ENCODE measurements at places on chromosomes 11 and 22. TPM values are rescaled to one million over a fixed set of nuclear protein-coding genes. Genes with fewer than 3 reads are reported as not detected.

DNA sequence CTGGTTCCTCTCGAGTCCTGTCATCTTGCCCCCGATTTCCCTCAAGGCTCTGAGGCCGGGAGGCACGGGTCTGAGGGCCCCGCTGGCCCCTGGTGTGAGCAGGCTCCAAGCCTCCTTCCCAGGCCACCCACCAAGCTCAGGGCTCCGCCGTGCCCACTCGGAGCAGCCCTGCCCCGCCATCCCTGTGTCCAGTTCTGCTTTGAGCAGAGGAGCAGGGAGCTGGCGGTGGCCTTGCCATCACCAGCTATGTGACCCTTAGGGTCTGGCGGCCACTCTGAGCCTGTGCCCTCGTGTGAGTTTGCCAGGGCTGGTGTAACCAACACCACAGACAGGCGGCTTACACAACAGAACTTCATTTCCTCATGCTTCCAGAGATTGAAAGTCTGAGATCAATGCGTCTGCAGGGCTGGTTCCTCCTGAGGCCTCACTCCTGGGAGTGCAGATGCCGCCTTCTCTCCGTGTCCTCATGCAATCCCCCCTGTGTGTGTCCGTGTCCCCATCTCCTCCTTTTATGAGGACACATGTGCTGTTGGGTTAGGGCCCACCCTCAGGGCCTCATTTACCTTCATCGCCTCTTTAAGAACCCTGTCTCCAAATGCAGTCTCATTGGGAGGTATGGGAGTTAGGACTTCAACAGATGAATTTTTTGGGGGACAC is 36.5 kb upstream of the CELSR1 start:
- DNase-seq, result no peak
- no peaks in the 10 kb centered on the region for H3K27me3 ChIP-seq
- H3K4me1 ChIP-seq, result peaks cover 15% of the 10 kb centered on the region
- H3K4me3 ChIP-seq, result no peak overlapping the region
- no peak overlapping the region for H3K27ac ChIP-seq
- peaks cover 2% of the 10 kb centered on the region for H3K36me3 ChIP-seq

DNA sequence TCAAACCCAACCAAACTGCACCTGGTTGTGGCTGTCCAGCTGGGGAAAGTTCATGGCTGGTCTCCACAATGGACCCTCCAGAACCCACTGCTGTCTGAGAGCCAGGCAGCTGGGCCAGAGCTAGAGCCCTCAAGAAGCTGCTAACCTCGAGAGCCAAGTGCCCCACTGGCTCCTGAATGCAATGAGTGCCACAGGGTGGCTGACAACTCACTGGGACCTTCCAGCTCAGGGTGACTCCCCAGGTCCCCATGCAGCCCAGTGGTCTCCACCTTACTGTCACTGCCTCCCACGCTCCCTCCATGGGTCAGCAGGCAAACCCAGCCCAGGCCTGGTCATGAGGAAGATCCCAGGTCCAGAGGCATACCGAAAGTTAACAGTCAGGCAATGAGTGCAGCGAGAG is 8.0 kb upstream of the CHST1 start:
- no peaks in the 10 kb centered on the region for H3K36me3 ChIP-seq
- H3K27ac ChIP-seq, result no peak overlapping the region
- DNase-seq, result no peak
- no peaks in the 10 kb centered on the region for H3K4me1 ChIP-seq

DNA sequence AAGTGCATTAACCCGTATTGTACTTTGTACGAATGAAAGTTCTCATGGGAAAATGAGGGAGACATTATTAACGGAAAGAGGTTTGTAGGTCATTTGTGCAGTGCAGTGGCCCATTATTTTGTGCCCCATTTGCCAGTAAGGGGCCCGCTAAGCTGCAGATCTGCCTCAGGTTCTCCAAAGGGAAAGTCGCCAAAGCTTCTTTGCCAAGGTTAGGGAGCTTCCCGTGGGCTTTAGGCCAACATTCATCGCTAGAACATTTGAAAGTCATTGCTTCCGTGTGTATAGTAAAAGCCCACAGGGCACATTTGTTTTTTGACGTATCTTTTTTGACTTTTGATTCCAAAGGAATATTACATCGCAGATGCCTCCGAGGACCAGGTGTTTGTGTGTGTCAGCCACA is 61.0 kb upstream of the SORL1-AS1 start:
- peaks cover 43% of the 10 kb centered on the region for H3K36me3 ChIP-seq
- H3K4me3 ChIP-seq, result no peak overlapping the region
- DNase-seq, result no peak
- no peaks in the 10 kb centered on the region for H3K27me3 ChIP-seq
- H3K27ac ChIP-seq, result no peak overlapping the region
- peaks cover 53% of the 10 kb centered on the region for H3K4me1 ChIP-seq

- H3K27me3 ChIP-seq, result no peaks in the 10 kb centered on the region
- H3K36me3 ChIP-seq, result peaks cover 4% of the 10 kb centered on the region
- peak overlapping the region; percentile 81 for H3K4me3 ChIP-seq
- DNase-seq, result peak; percentile 72
- H3K4me1 ChIP-seq, result peaks cover 61% of the 10 kb centered on the region
- peak overlapping the region; percentile 90 for H3K27ac ChIP-seq
Measured at GRCh38 chr11:3855808-3856491, 486 bp downstream of the STIM1 start.

- no peak overlapping the region for H3K27ac ChIP-seq
Measured at GRCh38 chr11:45446434-45446833, 160.3 kb upstream of the SYT13 start.

DNA sequence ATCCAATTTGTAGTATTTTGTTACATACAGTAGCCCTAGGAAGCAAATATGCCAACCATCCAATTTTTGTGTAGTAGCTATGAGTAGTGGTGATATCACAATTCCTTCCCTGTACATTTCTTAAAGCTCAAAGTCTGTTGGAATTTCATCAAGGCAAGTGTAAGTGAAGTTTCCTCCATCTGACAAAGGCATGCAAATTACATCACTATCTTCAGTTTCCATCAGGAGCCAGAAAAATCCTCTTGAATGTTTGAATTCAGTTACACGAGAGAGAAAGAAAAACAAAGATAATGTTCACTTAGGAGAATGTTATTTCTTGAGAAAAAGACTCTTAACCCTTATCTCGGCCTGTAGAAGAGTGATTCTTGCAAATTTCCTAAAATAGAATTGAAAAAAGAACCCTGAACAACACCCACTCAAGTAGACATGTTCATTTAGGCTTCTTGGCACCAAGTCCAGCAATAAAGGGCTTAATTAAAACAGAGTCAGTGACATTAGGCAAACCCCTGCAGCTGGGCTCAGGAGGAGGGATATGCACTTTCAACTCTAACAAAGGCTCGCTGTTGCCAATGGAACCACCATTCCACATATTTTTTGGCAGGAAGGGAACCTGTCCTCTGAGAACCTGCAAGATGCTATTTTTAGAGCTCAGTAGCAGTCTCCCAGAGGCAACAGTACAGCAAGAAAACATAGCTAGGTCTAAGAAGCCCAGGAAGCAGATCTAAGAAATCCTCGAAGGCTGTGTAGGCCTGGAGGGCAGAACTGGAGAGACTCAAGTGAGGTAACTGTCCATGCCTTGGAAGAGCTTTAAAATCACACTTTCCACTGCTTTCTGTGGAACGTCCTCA is 144.6 kb downstream of the CCDC81 start:
- peaks cover 5% of the 10 kb centered on the region for H3K27me3 ChIP-seq
- DNase-seq, result no peak
- peaks cover 4% of the 10 kb centered on the region for H3K4me1 ChIP-seq
- no peak overlapping the region for H3K27ac ChIP-seq
- H3K36me3 ChIP-seq, result no peaks in the 10 kb centered on the region
- H3K4me3 ChIP-seq, result no peak overlapping the region

DNA sequence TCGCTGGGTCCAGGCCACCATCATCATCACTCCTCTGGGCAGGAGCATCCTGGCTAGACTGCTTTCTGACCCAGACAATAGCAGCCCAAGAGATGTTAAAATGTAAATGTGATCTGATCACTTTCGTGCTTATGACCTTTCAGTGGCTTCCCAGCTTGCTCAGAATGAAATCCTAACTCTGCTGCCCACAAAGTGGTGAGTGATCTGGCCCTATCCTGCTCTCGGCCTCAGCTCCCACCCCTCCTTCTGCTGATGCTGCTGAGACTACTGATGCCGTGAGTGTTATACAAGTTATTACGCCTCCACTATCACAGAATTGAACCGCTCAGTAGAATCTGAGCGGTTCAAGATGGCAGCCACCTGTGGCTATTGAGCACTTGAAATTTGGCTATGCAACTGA is 26.2 kb downstream of the ELF5 start:
- DNase-seq, result peak; percentile 15
- no peaks in the 10 kb centered on the region for H3K4me1 ChIP-seq

DNA sequence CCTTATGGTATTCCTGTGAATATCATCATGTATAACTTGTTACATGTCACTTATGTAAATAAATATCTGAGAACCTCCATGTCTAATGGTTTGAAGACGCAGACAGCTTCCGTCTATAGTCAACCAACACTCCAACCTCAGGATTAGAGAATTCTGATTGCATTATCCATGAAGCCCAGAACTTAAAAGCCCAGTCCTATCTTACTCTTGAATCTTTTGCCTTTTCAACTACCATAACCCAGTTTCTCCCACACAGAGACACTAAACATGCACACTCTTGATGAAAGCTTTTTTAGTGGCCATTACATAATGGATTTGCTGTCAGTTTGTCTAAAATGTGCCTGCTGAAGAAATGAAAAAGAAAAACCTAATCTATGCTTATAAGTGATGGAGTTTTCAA is 1219.2 kb downstream of the LRRC4C start:
- no peak for DNase-seq
- no peak overlapping the region for H3K4me3 ChIP-seq

GRCh38 chr22:41799486-41800347 is 762 bp upstream of the CCDC134 start:
- peak overlapping the region; percentile 98 for H3K4me3 ChIP-seq
- peak overlapping the region; percentile 95 for H3K27ac ChIP-seq
- peaks cover 35% of the 10 kb centered on the region for H3K4me1 ChIP-seq
- no peaks in the 10 kb centered on the region for H3K27me3 ChIP-seq

GRCh38 chr11:19349340-19350025 is 108.7 kb upstream of the E2F8 start:
- peaks cover 5% of the 10 kb centered on the region for H3K4me1 ChIP-seq
- peaks cover 53% of the 10 kb centered on the region for H3K27me3 ChIP-seq
- no peak overlapping the region for H3K27ac ChIP-seq
- no peak for DNase-seq

DNA sequence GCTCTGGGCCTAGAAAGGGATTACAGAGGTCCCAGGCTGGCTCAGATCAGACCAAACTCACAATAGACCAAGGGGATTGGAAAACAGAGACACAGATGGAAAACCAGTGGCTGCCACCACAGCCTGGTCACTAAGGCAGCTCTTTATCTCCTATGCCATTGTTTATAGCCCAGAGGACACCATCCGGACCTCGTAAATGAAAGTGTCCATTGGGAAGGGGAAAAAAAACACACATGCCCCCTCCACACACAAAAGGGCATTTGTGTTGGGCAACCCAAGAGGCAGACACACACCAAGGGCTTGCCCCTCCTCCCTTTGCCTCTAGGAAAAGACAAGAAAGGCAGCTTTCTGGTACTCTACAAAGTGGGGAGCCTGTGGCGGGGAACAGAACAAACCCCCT is 85.9 kb downstream of the GAB2 start:
- H3K36me3 ChIP-seq, result peaks cover 2% of the 10 kb centered on the region
- H3K27me3 ChIP-seq, result no peaks in the 10 kb centered on the region
- no peak overlapping the region for H3K4me3 ChIP-seq
- peak overlapping the region; percentile 46 for H3K27ac ChIP-seq
- peaks cover 29% of the 10 kb centered on the region for H3K4me1 ChIP-seq

DNA sequence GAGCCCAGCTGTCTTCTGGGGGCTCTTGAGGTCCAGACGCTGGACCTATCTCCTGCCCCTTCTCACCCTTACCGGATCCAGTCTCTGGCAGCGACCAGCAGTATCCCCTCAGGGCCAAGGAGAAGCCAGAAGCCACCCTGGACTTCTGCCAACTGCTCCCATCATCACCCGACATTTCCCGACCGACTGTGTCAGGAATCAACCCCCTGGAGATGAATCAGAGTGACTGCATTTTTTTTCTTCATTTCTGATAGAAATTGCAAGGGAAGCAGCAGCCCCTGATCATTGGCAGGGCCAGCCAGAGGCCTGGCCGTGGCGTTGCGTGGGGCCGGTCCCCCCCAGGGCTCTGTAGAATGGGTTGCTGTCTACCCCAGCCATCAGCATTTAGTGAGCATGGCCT is 5.2 kb upstream of the LIF start:
- no peaks in the 10 kb centered on the region for H3K36me3 ChIP-seq
- H3K4me3 ChIP-seq, result no peak overlapping the region
- no peak for DNase-seq
- peaks cover 41% of the 10 kb centered on the region for H3K4me1 ChIP-seq
- no peak overlapping the region for H3K27ac ChIP-seq

DNA sequence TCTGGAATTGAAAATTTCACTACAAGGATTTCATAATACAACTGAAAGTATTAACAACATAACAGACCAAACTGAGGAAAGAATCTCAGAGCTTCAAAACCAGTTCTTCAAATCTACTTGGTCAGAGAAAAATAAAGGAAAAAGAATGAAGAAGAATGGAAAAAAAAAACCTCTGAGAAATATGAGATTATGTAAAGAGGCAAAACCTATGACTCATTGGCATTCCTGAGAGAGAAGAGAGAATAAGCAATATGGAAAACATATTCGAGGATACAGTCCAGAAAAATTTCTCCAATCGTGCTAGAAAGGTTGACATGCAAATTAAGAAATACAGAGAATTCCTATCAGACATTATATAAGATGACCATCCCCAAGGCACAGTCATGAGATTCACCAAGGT is 23.4 kb upstream of the GPR83 start:
- no peaks in the 10 kb centered on the region for H3K4me1 ChIP-seq
- DNase-seq, result no peak
- no peak overlapping the region for H3K27ac ChIP-seq
- peaks cover 61% of the 10 kb centered on the region for H3K36me3 ChIP-seq
- no peak overlapping the region for H3K4me3 ChIP-seq

- H3K4me1 ChIP-seq, result no peaks in the 10 kb centered on the region
- no peak for DNase-seq
- H3K36me3 ChIP-seq, result no peaks in the 10 kb centered on the region
- H3K4me3 ChIP-seq, result no peak overlapping the region
Measured at GRCh38 chr11:101797335-101797734, 117.5 kb upstream of the CEP126 start.

- no peak overlapping the region for H3K4me3 ChIP-seq
- no peaks in the 10 kb centered on the region for H3K4me1 ChIP-seq
- no peak for DNase-seq
- no peaks in the 10 kb centered on the region for H3K36me3 ChIP-seq
- peaks cover 11% of the 10 kb centered on the region for H3K27me3 ChIP-seq
Measured at GRCh38 chr11:126963603-126964363, 36.8 kb downstream of the KIRREL3 start.

DNA sequence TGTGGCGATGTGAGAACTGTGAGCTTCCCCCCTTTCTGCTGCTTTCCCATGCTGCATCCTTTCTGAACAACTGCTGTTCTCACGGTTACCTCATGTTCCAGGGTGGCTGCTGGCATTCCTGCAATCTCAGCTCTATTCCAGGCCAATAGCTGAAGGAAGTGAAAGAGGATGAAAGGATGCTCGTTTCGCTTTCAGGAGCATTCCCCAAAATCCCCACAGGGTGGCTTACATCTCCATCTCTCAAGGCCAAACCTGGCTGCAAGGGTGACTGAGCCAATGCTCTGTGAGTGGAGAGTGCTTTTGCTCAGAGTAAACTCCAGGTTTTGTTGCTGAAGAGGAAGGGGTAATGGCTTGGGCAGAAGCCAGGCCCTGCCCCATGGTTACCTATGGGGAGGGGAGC is 848.2 kb downstream of the BRD1 start:
- H3K27me3 ChIP-seq, result peaks cover 9% of the 10 kb centered on the region
- no peak for DNase-seq
- H3K36me3 ChIP-seq, result no peaks in the 10 kb centered on the region
- H3K4me1 ChIP-seq, result no peaks in the 10 kb centered on the region
- no peak overlapping the region for H3K4me3 ChIP-seq

The TTC9C gene
- total RNA-seq, result 37.6 TPM

The CRACR2B gene
- total RNA-seq, result 1.8 TPM

The OR4X1 gene
- not detected for total RNA-seq

The USH1C gene
- not detected for total RNA-seq

The FOLR3 gene
- not detected for total RNA-seq
